Stimulated activated CD8-positive, alpha-beta memory T cell treated with anti-CD3 and anti-CD28 coated beads, Interleukin-15, amount 100 ng/mL, for 1 hour (primary cell): ENCODE measurements at places on chromosomes 4 and X.

DNA sequence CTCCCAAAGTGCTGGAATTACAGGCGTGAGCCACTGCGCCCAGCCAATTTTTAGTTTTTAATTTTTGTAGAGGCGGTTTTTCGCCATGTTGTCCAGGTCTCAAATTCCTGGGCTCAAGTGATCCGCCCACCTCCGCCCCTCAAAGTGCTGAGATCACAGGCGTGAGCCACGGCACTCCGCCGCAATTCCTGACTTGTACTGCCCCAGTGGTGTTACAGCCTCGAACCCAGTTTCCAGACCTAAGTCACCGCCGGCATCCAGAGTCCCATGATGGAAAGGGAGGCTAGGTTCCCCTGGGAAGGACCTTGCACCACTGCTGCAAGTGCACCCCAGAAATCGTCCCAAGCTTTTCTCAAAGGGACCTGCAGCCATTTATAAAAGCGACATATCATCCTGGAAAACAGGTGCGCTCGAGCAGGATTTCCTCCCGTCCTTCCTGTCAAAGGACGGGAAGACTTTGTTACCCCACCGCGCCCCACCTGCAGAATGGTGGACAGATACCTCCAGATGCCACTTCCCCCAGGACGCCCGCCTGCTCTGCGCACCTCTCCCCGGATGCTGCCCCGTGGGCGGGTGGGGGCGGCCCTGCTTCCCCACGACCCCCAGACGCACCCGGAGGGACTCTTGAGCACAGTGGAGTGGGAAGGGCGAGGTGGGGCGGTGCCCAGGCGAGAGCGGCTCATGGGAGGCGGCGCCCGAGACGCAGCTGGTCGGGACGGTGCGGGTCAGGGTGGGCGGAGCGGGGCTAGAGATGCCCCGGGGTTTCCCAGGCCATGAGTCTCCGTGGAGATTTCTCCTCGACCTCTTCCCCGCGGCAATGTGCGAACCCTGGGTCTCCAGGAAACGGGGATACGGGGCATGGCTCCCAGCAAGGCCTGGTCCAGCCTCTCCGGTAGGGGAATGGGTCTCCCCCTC, 947 bp upstream of the RPL10 start:
- no peak for DNase-seq

DNA sequence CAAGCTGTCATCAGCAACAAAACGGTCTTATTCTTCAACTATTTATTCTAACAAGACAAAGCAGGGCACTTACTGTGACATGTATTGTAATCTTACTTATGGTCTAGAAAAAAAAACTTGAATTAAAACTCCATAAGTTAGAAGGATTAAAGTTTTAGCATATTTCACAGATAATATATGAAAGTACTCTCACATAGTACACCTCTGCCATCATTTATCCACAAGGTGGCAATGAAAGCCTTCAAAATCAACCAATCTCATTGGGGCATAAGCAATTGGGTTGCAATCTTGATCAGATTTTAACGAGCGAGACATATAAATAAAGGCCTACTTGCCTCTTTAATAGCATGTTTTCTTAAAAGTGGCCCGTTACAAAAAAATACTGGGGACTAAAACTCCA, 1382.9 kb downstream of the FAM133A start:
- DNase-seq, result no peak

- DNase-seq, result no peak
Observed at GRCh38 chrX:40383360-40383759, 197.4 kb upstream of the ATP6AP2 start.

DNA sequence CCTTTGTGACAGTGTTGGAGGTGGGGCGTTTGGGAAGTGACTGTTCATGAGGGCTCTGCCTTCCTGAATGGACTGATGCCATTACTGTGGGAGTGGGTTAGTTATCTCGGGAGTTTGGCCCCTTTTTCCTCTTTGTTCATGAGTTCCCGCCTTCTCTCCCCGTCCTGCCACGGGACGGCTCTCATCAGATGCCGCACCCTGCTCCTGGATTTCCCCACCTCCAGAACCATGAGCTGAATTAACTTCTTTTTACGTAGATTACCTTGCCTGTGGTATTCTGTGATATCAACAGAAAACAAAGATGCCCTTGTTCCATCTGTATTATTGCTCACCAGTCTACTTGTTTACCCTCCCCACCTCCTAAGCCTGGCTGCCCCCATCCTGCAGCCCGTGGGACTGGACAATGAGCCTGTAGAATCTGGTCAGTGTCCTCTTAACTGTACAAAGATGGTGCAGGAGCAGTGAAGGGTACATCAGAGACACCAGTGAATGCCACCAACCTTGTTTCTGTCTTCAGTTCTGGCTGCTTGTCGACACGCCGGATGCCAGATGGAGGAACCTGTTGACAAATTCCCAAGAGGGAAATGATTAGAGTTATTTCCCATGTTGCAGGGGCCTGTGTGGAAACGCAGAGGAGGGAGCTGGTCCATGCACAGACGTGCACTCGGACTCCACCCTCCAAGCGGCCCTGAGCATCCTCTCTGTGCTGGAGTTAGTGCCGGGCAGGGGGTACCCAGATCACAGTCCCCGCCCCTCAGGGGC, 104.7 kb downstream of the ABLIM2 start:
- DNase-seq, result no peak

DNA sequence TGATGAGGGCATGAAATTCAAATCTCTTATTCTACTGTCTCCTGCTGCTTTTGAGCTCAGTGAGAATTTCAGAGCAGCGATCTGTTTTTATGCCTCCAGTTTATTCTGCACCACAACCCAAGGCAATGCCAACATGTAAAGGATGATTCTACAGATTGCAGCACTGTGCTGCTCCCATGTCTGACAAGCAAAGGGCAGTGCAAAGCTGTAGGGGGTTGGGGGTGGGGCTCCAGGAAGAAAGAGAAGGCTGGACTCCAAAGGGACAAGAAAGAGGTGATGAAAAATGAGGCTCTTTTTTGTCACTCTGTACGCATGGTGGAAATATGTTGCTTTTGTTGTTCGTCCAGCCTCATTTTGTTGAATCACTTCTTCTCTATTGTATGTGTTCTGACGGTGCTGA, 254.6 kb downstream of the STIM2 start:
- no peak for DNase-seq

GRCh38 chrX:31154946-31155345, 83.1 kb upstream of the FTHL17 start:
- DNase-seq, result no peak

GRCh38 chr4:15893962-15894361, 44.6 kb downstream of the FGFBP1 start:
- DNase-seq, result no peak

DNA sequence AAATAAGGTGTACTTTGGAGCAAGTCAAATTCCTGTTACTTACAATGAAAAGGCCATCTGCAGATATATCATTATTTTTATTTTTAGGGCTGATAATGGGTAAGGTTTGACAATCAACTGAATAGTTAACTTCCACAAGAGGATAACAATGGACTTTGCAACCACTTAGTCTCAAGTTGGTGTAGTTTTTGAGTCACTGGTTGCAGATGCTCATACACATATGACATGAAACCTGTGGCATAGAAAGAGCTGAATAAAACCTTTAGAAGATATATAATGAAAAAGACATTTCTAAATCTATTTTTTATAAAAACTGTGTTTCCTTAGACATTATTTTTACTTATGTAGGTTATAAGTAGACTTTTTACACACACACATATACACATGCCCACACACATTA, 2110.9 kb downstream of the PCDH7 start:
- no peak for DNase-seq

DNA sequence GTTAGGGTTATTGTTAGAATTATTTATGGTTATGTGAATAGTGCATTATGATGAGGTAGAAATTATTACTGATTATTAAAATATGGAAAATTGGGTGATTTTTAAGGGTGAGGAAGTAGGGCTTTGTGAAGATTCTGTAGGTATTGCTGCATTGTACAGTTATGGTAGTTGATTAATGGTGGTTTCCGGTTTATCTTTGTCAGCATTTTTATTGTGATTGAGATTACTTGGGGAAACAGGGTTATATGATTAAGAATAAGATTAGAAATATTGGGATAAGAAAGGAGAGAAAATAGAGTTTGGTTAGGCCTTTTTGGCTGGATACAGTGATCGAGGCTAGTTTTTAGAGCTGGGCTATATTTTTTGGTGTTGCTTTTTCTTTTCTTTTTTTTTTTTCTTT, 8.6 kb upstream of the IGBP1 start:
- no peak for DNase-seq

GRCh38 chrX:12080265-12080664, 58.0 kb upstream of the FRMPD4 start:
- DNase-seq, result no peak

DNA sequence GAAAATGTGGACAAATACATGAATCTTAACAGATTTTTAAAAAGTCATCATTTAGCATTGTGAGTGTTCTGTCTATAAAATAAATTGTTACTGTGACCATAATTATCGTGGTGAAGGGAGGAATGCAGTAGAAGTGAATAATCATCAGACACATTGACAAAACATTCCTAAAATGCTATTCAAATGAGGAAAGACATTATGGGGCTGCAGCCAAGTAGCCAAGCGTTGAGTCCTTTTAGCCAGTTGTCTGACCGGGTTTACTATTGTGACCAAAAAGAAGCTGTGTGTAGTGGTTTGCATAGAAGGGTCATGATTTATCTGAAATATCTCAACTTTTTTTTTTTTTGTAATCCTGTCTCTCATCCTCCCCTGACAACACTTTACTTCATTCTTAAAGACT, 19.5 kb downstream of the WWC2 start:
- no peak for DNase-seq

DNA sequence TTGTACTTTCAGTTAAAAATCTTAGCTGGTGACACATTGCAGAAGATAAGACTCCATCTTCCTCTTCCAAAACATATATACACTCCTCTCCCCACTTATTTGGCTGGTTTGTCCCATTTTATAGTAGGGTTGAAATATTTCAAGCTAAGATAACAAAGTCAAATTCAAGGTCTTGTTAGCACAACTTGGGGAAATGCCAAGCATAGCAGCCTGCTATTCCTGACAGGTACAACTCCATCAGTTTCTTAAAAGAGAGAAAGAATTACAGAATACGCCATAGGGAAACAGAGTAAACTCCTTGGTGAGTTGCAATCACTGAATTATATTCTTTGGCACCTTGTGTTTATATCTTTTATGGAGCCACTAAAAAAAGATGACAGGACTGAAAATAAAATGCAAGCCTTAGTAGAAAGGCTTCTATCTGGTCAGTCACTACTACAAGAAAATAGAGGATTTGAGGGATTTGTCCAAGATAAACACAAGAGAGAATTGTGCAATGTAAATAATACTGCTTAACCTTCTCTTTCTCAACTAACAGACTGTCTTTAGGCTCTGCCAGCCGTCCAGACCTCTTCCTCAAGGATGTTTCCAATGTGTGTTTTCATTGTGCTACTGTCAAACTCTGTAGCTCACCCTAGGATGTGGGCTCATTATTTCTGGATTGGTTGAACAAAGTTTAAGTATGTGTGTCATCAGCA, 170.3 kb downstream of the VEGFC start:
- DNase-seq, result no peak

- DNase-seq, result no peak
Observed at GRCh38 chr4:24763631-24764297, 31.6 kb upstream of the SOD3 start.

DNA sequence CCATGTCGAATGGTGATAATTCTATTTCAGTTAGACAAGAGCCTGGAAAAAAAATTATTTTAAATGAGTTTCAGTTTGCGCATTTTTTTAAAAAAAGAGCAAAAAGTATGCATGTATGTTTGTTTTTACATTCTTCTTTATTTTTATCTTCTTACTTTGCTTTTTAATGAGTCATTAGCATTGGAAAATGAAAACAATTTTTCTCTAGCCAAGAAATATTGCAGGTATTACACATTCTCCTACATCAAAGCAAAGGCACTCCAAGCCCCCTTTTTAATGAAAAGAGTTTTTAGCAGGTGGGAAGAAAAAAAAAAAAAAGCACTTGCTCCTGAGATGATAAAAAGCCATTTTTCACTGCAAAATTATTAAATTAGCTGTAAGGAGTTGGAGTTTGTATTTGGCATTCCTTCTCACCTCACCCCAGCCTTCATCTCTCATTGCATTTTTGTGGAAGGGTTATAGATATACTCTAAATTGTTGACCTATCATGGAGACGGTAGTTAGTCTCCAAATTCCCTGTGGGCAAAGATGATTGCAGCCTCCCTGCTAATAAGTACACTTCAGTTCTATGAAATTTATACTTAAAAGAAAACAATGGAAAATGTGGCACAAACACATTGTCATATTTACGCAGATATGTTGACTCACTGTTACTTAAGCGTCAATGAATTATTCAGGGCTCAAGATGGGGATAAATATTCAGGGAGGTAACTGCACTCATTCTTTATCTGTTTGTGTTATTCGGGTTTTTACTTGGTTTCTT, 43.8 kb downstream of the PALLD start:
- DNase-seq, result no peak

GRCh38 chr4:150244600-150244999, 166.4 kb downstream of the DCLK2 start:
- no peak for DNase-seq

- no peak for DNase-seq
Observed at GRCh38 chrX:54534271-54534670, 4.3 kb downstream of the GNL3L start.

DNA sequence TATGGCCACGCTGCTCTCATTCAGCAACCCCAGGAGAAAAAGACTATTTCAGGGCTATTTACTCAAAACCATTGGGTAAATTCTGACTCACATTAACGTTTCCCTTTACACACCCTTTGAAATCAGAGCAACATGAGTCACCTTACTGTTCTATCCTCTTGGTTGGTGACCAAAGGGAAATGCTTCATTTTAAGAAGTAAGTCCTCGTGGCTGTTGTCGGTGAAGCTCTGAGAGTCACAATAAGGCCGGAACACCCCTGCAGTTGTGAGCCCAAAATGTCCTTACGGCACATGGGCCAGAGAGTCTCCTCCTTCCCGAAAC, 56.3 kb upstream of the SPRY1 start:
- no peak for DNase-seq

DNA sequence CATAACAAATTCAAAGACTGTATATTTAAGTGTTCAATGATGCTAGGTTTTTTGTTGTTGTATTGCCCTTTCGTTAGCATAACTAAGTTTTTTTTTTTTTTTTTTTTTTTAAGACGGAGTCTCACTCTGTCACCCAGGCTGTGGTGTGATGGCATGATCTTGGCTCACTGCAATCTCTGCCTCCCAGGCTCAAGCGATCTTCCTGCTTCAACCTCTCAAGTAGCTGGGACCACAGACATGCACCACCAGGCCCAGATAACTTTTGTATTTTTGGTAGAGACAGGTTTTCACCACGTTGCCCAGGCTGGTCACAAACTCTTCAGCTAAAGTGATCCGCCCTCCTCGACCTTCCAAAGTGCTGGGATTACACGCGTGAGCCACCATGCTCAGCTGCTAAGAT, 7.0 kb downstream of the SH3BGRL start:
- no peak for DNase-seq

DNA sequence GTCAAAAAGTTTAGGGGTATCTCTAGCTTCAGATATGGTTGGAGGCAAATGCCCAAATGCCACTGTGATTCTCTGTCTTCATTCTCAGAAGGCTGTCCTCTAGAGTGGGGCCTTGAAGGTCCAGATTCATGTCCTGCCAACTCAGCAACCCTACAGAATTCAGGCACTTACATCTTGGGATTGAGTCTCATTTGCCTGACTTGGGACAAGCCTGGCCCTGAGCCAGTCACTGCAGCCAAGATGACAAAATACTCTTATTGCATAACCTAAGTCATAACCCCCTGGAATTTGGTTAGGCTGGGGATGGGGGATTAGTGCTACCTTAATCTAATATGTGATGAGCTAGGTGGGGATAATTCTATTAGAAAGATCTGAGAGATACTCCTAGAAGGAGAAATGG, 100.5 kb downstream of the AREG start:
- no peak for DNase-seq
